Small intestine (tissue), 16 donors: ENCODE measurements at places on chromosomes 4 and X.

- no peak overlapping the region for H3K27ac ChIP-seq
- no peak overlapping the region for H3K4me3 ChIP-seq
- H3K4me1 ChIP-seq: no peaks in the 10 kb centered on the region
- no peak for DNase-seq
Measured at GRCh38 chrX:7789200-7789599, 53.8 kb upstream of the VCX start.

GRCh38 chr4:189787216-189788031 lies 153.2 kb upstream of the FRG1 start:
- no peaks in the 10 kb centered on the region for H3K27me3 ChIP-seq
- no peaks in the 10 kb centered on the region for H3K36me3 ChIP-seq
- H3K4me1 ChIP-seq: no peaks in the 10 kb centered on the region
- no peak overlapping the region for H3K27ac ChIP-seq
- no peak for DNase-seq

DNA sequence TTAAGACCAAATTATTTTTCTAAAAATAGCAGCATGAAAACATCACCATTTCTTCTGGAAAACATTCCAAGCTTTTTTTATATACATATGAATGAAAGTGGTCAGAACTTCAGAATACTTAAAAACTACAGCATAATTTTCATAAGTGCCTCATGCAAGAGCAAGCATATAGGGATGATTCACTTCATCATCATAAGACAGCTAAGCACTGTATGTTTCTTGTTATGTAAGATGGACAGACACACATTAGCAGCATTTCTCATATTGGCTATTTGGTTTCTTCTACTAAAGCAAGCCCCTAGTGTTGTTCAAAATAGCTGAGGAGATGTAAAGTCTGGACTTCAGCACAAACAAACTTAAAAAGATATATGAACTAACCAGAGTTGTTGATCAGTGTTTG lies 213.1 kb upstream of the NOCT start:
- no peaks in the 10 kb centered on the region for H3K36me3 ChIP-seq
- no peaks in the 10 kb centered on the region for H3K27me3 ChIP-seq
- H3K27ac ChIP-seq: no peak overlapping the region

GRCh38 chr4:188550296-188550695 lies 411.1 kb downstream of the TRIML1 start:
- DNase-seq: no peak
- H3K27ac ChIP-seq: no peak overlapping the region
- no peaks in the 10 kb centered on the region for H3K27me3 ChIP-seq

DNA sequence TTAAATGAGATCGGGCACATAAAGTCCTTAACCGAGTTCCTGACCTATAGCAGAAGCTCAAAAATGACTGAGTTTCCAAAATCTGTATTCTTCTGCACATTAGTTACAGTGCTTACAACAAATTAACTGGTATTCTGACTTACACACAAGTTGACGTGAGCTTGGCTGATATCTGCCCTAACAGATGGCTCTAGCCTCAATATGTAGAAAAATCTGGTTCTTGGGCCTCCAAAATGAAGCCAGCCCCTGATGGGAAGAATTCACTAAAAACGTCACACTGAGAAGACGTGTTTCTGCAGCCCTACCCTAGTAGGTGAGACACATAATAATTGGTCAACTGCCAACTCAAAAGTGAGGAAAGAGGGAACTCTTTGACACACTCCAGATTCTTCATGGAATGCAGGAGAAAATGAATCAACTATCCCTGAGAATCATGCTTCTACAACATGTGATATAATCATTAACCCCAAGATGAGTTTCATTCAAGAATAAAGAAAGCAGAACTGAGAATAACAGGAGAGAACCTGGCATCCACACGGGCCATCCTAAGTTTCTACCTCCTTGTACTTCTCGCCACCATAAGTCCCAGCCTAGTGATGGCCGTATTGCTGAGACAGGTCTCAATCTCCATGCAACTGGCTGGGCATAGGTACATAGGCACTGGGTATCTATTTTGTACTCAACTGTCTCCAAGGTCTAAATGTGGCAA lies 8.2 kb downstream of the STX18 start:
- H3K27me3 ChIP-seq: no peaks in the 10 kb centered on the region
- no peak overlapping the region for H3K4me3 ChIP-seq
- no peak overlapping the region for H3K27ac ChIP-seq
- no peaks in the 10 kb centered on the region for H3K4me1 ChIP-seq
- H3K36me3 ChIP-seq: no peaks in the 10 kb centered on the region

GRCh38 chr4:182245541-182246215 lies 2.5 kb downstream of the TENM3 start:
- H3K4me3 ChIP-seq: no peak overlapping the region
- no peak overlapping the region for H3K27ac ChIP-seq
- no peaks in the 10 kb centered on the region for H3K36me3 ChIP-seq
- no peaks in the 10 kb centered on the region for H3K27me3 ChIP-seq
- DNase-seq: peak; percentile 67

- no peak overlapping the region for H3K4me3 ChIP-seq
- H3K36me3 ChIP-seq: no peaks in the 10 kb centered on the region
- no peak overlapping the region for H3K27ac ChIP-seq
- H3K27me3 ChIP-seq: no peaks in the 10 kb centered on the region
Measured at GRCh38 chrX:149456476-149457245, 48.4 kb downstream of the IDS start.

GRCh38 chr4:76498550-76498949 lies 63.5 kb downstream of the SHROOM3 start:
- H3K27ac ChIP-seq: no peak overlapping the region
- H3K4me3 ChIP-seq: no peak overlapping the region
- H3K27me3 ChIP-seq: no peaks in the 10 kb centered on the region
- H3K36me3 ChIP-seq: no peaks in the 10 kb centered on the region
